ENCODE measurements at places on chromosomes 5 and 9.

DNA sequence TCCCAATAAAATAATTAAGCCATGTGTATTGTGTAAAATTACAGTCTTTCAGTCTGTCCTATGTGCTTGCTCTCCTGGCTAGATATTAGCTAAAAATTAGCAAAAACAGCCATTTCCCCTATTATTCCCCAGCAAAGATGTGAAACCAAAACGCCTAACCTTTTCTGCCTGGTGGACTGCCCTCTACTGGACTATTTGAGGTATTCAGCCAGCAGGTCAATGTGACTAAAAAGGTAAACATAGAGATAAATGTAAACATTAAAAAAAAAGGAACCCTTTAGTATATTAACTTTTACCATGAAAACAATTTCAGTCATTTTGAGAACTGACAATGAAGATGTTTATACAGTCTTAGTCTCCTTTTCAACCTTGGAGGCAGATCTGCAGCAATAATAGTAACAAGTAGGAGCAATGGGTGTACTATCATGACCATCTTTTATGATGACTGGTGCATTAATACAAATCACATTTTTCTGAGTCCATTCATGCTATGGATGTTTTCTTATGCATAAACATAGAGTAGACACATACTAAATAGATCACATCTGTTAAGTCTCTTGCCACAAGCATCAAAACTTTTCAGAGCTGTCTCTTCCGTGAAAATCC lies 10.1 kb downstream of the ATG12 start:
- no peak for DNase-seq

DNA sequence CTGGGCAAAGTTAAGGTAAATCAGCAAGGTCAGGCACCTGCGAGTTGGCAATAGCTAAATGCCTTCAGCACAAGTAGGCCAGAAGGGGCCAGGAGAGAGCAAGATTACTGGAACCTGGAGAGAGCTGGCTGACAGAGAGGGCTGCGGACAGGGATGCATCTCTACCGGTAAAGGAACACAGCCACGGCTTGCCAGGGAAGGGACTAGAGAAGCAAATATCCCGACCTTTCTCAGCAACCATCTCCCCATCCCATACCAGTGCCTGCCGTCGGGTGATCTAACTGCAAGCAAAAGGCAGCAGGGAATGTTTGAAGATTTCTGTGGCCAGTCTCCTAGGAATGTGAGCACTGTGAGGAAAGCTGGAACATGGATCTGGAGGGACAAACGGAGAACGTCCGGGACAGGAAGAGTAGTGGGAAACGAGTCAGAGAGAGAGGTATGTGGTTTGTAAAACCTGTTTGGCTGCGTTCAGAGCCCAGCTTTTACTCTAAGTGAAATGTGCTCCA lies 15.9 kb upstream of the ABLIM3 start:
- no peak for DNase-seq

- no peak for DNase-seq
These were observed 39.4 kb downstream of the UBE2QL1 start for GRCh38 chr5:6488021-6488420.

- no peak for DNase-seq
These were observed 97.3 kb downstream of the CFAP90 start for GRCh38 chr5:7753596-7753995.

DNA sequence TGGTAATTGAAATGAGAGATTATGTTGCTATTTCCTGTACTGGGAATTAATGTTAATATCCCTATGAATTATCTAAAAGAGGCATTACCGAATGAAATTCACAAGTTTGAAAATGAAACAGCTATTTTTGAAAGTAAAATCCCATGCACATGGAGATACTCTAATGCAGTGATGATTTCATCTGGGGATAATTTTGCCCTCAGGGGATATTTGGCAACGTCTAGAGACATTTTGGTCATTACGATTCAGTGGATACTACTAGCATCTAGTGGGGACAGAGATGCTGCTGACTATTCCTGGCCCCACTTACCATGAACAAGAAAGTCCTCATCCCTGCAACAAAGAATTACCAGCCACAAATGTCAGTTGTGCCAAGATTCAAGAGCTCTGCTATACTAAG lies 500.9 kb downstream of the EFNA5 start:
- no peak for DNase-seq

GRCh38 chr9:79623799-79624721 lies 52.3 kb downstream of the TLE4 start:
- DNase-seq: peak; percentile 15

DNA sequence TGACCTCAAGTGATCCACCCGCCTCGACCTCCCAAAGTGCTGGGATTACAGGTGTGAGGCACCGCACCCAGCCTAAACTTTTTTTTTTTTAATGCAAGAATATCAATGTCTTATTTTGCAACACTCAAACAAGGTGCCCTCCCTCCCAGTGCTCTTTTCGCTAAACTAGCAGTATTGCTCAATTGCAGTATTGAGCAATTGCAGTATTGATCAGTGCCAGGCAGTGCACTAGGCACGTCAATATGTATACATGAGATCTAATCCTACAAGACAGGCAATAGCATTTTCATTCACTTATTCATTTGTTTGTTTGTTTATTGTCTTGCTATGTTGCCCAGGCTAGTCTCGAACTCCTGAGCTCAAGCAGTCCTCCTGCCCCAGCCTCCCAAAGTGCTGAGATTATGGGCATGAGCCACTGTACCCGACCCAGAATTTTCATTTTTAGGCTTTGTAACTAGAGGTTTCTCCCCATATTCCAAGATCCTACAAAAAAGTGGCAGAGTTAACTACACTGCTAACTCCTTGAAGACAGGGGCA lies 94.5 kb downstream of the TTLL11 start:
- DNase-seq: no peak

- DNase-seq: no peak
These were observed 158.0 kb downstream of the TRIO start for GRCh38 chr5:14301186-14301585.

GRCh38 chr9:135359764-135360163 lies 119.8 kb upstream of the PPP1R26 start:
- DNase-seq: no peak

- DNase-seq: no peak
These were observed 85.9 kb upstream of the FSTL4 start for GRCh38 chr5:133698259-133698554.

GRCh38 chr5:106094204-106094607 lies 1576.5 kb downstream of the EFNA5 start:
- DNase-seq: no peak

GRCh38 chr9:120892748-120893610 lies 16.0 kb upstream of the PHF19 start:
- no peak for DNase-seq

- DNase-seq: no peak
These were observed 16.5 kb downstream of the FGF18 start for GRCh38 chr5:171435908-171436307.

GRCh38 chr5:179870952-179871351 lies 12.3 kb upstream of the MRNIP start:
- DNase-seq: no peak

DNA sequence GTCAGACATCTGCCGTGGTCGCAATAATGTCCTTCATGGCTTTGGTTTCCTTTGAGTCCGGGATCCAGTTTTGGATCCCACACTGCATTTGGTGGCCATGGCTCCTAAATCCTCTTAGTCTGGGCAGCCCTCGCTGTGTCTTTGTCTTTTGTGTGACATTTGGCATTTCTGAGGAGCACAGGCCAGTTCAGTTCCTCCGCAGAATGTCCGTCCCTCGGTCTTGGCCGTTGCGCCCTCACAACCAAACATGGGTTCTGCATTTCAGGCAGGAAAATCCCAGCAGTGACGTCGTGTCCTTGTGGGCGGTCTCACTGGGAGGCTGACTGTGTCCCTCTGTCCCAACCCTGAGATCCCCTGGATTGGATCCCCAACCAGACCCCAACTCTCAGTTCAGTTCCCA lies 172.9 kb upstream of the PPP1R26 start:
- DNase-seq: no peak

DNA sequence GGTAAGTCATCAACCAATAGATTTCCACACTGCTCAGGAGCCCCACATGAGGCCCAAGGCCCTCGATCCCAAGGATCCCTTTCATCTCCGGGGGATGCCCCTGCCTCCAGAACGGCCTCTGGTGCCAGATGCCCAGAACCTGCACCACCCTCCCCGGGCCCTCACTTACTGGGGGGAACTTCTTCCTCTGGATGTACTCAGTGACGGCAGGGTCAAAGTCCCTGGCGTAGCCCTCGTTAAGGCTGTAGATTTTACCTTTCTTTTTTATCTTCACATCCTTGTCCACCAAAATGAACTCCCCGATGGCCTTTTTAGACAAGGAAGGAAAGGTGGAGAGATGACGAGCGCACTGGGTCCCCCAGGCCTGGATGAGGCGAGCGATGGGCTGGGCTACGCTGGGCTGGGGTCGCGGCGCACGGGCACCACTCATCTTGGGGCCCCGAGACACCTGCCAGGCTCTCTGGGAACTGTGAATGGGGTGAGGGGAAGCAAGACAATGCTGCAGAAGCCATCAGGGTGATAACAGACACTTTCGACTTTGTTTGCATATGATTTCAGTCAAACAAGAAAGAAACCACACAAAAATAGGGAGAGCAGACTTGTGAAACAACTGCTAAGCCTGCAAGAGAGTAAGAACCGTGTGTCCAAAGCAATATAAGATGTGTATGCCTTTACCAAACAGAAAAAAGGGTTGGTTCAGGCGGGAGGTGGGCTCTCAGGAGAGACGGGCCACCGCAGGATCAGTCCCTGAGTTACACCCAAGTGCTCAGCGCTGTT lies 13.2 kb upstream of the FBP2 start:
- no peak for DNase-seq

DNA sequence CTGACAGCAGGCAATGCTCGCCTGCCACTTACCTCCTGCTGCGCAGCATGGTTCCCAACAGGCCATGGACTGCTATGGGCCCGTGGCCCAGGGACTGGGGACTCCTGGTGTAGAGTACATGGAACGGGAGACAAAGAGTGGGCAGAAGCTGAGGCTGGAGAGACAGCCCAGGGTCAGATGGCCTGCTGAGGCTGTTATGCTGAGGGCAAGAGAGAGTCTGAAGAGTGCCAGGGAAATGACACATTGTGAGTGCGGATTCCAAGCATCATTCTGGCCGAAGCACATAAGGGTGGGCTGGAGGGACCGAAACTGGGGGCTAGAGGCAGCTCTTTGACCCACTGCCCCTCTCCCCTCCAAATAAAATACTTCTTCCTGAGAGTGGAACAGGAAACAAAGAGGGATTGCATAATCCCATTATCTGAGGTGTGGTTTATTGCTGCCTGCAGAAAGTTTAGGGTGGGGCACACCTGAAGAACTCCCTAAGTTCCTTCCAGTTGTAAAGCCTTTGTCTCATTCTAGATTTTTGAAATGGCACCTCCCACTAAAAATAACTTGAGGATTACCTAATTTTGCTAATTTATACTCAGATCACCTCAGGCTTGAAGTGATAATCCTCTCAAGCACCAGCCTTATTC lies 158.1 kb downstream of the ATP10B start:
- DNase-seq: no peak

DNA sequence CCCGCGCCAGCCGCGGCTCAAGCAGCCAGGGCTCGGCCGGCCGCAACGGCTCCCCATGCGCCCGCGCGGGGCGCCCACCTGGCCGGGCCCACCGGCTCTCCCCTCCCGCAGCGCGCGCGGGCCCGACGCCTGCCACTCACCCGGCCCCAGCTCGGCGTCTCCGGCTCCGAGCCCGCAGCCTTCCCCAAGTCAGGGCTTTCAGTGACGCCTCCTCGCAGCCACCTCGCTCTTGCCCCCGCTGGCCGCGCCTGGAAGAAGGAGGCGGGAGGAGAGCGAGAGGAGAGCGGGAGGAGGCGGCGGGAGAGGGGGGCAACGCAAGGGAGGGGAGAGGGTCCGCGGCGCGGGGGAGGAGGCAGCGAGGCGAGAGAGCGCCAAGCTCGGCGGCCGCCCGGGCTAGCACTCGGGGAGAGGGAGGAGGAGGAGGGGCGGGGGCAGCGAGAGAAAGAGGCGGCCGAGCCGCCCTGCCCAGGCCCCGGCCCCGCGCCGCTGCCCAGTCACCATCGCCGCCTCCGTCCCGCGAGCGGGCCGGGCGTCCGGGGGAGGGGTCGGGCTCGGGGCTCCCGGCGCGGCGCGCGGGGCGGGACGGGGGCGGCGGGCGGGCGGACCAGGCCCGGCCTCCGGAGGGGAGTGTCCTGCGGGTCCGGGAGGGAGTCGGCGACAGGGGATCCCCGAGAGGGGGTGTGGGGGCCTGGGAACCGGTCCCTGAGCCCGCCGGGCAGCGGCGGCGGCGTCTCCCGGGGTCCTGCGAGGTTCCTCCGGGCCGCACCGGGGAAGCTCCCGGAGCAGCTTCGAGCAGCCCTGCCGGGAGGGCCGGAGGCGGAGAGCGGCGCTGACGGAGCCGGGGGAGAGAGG lies at the start of gene LHFPL2:
LHFPL2 (minus strand) TSS at position 414 of the 852 bp plus-strand sequence. CDS start 138,559 bp downstream, outside the sequence.
- no peak for DNase-seq

- no peak for DNase-seq
These were observed 131.2 kb upstream of the LMX1B start for GRCh38 chr9:126482361-126483044.

DNA sequence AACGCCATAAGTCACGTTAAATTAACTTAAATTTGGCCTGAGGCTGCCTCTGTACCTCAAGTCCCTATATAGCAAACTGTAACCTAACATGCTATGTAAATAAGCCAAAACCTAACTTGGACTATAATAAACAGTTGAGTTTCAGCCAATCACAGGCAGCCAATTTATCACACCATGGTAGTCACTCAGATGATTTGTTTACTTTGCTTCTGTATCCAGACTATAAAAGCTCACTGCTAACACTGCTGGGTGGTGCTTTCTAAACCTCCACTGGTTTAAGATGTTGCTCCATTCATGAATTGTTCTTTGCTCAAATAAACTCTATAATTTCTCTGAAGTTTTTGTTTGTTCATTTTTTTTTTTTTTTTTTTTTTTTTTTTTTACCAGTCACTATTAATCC lies 62.8 kb downstream of the TRPM3 start:
- no peak for DNase-seq

DNA sequence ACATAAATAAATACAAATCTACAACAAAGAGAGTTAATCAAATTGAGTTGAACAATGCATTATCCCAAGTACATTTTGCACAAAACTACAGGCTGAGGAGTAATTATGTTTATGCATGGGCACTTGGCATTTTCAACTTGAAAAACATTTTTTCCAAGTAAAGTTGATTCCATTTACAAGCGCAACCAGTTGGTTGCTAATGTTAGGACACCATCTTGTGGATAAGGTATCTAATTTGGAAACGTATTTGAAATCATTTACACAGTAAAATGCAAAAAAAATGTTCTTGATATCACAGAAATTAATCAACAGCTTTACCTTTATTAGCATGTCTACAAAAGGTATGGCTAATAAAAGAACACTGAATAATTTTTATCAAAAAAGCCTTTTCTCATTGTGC lies 18.8 kb downstream of the FTMT start:
- DNase-seq: no peak

DNA sequence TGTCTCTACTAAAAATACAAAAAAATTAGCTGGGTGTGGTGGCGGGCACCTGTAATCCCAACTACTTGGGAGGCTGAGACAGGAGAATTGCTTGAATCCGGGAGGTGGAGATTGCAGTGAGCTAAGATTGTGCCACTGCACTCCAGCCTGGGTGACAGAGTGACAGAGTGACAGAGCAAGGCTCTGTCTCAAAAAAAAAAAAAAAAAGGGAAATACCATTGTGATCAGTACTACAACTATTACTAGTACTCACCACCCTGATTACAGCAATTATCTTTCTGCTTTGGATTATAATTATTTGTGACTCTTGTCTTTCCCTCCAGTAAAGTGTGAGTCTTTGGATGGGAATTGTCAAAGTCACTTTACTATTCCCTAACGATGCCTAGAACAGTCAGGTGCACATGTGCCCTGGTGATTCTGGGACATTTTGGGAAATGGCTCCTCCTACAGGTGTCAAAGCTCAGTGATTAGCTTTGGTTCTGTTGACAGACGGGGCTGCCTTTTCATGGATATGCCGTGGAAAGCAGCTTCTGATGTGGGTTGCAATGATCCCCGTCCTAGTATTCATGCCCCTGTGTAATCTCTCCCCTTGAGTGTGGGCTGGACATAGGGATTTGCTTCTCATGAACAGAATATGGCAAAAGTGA lies 31.8 kb upstream of the FRRS1L start:
- DNase-seq: no peak
